ENCODE measurements at places on chromosomes 6 and 20. TPM values are rescaled to one million over a fixed set of nuclear protein-coding genes. Genes with fewer than 3 reads are reported as not detected.

- no peak for DNase-seq
These were observed 68.1 kb upstream of the TOX2 start for GRCh38 chr20:43846516-43846905.

- DNase-seq, result peak; percentile 12
These were observed 2.0 kb downstream of the SOX4 start for GRCh38 chr6:21595285-21596144.

- no peak for DNase-seq
These were observed 1.8 kb downstream of the ECHDC1 start for GRCh38 chr6:127341471-127342202.

PRL gene
- not detected for total RNA-seq

- DNase-seq, result no peak
These were observed 9.2 kb downstream of the ATRN start for GRCh38 chr20:3479759-3480615.

UBE2C gene
- total RNA-seq, result 392 TPM

LRRC73 gene
- 0.07 TPM for total RNA-seq

DNA sequence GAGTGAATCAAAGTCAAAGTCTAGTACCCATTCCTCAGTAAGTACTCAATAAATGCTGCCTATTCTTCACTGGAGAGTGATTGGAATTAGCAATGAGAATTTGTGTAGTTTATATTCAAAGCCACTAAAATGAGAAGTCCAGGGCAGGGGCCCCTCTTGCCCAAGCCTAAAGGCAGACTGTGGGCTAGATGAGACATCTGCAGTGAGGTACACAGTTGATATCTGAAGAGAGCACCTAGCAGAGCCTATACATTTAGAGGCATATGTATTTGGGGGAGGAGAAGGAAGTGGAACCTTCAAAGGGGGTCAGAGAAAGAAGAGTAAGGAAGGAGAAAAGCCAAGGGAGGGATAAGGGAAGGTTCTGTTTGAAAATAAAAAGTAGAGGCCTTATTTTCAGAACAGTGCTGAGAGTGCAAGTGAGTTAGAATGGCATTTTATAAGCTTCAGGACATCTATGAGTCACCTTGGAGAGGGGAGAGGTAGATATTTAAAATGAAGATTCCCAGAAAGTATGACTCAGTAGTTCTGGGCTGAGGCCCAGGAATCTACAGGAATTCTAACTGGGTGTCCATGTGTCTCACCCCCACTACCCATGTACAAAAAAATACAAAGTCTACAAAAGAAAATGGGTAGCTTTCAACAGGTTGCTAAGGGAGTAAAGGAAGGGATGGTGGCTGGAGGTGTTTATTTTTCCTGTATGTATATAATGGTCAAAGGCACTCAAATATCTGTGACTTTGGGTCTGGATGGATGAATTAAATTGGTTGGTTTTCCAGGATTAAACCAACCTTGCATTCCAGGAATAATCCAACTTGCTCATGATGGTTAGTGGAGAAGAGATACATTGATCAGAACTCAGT, 135.1 kb downstream of the ZFP64 start:
- DNase-seq, result peak; percentile 89

DNA sequence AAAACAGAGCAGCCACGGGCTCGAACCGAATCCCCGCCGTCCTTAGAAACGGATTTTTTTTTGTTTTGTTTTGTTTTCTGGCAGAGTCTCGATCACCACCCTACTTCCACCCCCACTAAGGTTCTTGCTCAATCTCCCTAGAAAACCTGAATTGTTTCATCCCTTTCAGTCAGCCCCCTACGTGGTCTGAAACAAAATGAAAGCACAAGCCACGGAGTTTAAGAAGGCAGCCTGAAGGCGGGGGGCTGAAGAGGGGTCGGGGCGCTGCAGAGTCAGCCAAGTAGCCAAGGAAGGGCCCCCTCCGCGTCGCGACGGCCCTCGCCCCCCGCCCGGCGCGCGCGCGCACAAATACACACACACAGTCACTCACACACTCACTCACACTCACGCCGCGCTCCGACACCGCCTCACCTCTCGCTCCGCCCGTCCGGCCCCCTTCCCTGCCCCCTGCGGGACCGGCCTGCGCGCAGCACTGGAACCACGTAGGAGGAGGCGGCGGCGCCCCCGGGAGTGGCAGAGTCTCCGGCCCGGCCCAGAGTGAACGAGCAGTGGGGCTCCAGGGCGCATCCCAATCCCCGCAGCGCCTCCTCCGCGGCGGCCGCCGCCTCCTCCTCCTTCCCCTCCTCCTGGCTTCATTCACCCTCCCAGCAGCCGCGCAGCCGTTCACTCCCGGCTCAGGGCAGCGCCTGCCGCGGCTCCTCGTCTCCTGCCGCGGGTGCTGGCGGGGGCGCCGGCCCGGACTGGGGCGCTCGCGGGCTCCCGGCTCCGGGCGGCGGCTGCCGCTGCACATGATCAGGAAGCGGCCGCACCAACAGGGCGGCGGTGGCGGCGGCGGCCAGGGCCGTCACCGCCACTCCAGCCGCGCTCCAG, 1.4 kb downstream of the ATXN1 start:
- peak; percentile 76 for DNase-seq

DNA sequence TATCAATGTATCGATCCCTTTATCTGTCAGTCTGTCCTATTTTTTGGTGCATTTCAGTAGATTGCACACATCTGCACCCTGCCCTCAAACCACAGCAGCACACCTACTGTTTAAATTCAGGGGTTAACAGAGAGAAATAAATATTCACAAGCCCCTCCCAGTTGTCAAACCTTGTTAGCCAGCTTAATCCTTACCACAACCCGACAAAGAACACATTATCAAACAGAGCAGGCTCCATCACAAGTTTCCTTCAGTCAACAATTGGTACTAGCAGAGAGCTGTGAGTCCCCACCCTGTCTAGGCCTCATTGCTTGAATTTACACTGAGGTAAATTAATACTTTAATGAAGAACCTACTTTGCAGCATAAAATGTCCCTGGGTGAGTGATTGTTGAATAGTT, 249.8 kb downstream of the FNDC1 start:
- DNase-seq, result no peak

KAT14 gene
- total RNA-seq, result 12.7 TPM

DNA sequence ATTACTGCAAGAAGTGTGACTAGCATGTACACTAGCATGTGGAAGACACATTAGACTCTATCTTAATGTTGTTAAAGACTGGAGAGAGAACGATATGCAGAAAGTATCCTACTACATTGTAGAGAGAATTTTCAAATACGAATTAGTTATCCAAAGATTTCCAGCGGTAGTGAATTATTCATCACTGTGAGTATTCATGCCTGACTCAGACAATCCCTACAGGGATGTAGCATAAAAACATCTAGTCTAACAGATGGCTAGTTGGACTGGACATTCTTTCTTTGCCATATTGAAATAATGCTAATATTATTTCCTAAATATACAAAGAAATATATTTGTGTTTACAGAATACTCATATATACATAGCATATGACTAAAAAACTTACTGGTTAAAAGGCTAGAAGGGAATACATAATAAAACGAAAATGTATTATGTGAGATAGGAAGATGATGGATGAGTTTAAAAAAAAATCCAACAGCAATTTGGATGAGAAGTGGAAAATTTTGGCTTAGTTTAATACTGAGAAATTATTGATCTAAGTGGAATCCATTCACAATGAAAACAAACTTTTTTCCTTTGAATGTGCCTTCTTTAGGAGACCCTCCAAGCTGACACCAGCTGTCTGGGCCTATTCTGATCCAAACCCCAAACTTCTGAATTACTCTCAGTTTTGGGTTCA, 580.7 kb downstream of the RFPL4B start:
- DNase-seq, result no peak

DNA sequence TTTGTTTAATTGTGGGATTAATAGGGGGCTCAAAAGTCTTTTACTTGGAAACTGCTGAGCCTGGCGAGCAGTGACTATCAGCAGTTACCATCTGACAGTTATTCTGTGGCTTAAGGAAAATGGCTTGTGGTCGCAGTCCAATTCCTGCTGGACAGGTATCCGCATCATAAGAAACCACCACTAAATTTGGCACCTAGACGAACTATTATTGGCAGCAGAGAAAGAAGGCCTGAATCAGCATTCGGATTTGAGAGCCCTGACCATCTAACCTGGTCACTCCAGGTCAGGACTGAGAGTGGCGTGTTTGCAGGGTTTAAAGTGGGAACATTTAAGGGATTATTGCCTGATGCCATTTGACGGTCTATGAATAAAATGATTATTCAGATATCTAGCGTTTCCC, 146.4 kb downstream of the RPS12 start:
- DNase-seq, result peak; percentile 56

DNA sequence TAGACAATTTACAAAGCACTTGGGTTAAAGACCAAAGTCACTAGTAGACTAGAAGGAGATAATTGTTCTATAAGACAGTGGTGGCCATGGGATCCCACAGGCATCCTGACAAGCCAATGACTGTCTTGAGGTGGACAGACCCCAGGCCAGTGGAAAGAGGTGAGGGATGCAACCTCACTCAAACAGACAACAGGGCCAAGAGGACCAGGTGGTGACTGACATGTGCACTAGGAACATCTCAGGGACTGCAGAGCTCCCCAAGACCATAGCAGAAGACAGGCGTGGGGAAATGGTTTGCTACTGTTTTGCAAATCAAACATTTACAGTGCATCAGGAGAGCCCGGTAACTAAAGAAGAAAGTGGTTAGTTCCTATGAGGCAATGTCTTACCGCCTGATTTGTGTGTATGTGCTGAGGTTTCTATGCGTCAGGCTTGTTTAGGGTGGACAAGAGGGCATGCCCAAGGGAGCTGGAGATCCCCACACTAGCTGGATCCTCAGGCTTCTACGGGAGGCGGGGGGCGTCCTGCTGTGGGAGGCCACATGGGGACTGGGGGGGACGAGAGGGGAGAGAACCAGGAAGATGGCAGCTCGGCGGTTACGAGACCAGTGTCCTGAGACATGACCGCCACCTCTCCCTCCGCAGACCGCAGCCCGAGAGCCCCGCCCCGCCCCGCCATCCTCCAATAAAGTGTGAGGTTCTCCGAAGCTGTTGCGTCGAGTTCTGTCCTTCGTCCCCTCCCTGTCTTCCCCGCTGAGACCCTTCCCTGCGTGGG, 623 bp upstream of the MRPS26 start:
- DNase-seq, result no peak

DNA sequence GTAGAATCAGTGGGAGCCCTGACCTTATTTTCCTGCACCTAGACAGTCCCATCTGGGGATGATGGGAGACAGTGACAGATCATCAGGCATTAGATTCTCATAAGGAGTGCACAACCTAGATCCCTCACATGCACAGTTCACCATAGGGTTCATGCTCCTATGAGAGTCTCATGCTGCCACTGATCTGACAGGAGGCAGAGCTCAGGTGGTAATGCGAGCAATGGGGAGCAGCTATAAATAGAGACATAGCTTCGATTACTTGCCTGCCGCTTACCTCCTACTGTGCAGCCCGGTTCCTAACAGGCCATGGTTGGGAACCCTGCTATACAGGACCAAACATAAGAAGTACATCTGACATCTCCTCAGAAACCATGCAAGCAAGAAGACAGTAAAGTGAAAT, 31.5 kb upstream of the ASF1A start:
- DNase-seq, result no peak

DNA sequence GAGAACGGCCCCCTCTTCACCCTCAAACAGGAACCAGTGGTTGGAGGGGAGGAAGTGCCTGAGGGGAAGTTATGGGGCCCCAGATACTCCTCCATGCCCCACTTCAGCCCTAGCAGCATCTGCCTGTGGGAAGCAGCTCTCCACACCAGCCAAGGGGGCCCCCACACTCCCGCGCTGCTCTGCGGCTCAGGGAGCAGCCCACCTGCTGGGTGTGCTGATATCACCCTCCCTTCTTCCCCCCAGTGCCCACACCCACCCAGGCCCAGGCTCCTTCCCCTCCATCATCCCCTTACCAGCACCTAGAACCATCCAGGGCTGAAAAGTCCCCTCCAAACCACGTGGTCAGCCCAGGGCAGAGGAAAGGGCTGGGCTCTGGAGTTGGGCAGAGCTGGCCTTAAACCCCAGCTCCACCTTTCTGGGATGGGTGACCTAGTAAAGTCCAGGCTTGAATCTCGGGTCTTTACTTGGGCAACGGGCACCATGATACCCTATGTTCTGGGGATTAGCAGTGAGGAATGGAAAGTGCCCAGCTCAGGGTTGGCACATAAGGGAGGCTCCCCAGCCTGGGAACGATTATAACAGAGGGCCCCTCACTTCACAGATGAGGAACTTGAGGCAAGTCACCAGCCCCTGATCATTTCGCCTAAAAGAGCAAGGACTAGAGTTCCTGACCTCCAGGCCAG, 663 bp downstream of the LST1 start:
- DNase-seq, result no peak

IMPG1 gene
- not detected for total RNA-seq

- no peak for DNase-seq
These were observed 38.9 kb upstream of the KCNB1 start for GRCh38 chr20:49521356-49521755.

- no peak for DNase-seq
These were observed 99.3 kb downstream of the SESN1 start for GRCh38 chr6:108995296-108995695.

SLC35D3 gene
- 0.07 TPM for total RNA-seq

FRK gene
- 0.02 TPM for total RNA-seq

ANKRD66 gene
- total RNA-seq, result not detected

CLPSL1 gene
- total RNA-seq, result not detected

DNA sequence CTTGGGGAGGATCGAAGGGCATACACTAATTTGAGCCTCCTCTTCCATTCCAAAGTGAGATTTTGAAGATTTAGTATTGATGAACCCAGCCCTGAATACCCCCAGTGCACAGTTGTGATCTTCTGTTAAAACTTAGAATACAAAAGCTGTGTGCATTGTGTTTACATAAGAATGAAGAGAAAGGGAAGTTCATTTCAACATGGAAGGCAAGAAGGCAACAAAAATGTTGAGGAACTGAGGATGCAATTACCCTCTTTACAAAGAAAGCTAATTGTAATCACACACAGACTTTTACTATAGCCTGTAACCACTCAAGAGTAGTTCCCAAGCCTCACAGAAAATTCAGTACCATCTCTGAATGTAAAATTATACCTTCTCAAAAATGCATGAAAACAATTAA, 49.3 kb downstream of the GFOD1 start:
- DNase-seq, result no peak

DNA sequence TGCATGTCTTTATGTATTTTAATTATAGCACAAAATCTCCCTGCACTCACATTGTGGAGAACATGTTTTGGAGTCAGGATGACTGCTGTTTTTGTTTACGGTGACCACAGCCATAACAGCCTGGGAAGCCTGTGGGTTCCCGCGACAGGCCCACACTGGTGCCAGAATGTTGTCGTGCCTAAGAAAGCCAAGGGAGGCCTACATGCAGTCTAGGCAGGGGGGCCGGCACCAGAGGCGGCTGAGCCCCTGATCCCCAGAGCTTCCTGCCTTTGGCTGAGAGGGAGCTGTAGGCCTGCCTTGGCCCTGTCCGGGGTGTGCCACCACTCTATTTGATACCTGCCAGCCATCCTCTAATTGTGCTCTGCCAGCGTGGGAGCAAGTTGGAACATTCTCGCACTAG, 46.7 kb downstream of the TBC1D7 start:
- DNase-seq, result no peak

DNA sequence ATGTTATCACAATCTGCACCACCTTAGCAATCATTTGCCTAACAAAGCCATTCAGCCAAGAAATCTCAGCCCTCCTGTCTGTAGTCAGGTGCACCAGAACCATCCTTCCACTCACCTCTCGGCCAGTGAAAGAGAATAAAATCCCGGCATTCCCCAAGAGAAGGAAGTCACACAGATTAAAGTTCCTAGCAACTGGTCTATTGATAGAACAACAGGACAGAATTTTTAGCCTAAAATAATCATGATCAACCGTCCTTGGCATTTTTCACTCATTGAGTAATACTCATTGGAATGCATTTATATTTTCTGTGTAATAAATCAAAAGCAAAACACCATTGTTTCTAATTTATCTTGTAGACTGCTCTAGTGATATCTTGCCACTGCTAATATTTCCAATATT, 85.7 kb upstream of the CDH4 start:
- peak; percentile 19 for DNase-seq

- DNase-seq, result no peak
These were observed 539.3 kb upstream of the ID4 start for GRCh38 chr6:19297880-19298279.

Data from HT1080 (cell line).